Stimulated activated CD8-positive, alpha-beta memory T cell treated with anti-CD3 and anti-CD28 coated beads, Interleukin-4, amount 100 ng/mL, for 48 hours (primary cell): ENCODE measurements at places on chromosomes 4 and X.

DNA sequence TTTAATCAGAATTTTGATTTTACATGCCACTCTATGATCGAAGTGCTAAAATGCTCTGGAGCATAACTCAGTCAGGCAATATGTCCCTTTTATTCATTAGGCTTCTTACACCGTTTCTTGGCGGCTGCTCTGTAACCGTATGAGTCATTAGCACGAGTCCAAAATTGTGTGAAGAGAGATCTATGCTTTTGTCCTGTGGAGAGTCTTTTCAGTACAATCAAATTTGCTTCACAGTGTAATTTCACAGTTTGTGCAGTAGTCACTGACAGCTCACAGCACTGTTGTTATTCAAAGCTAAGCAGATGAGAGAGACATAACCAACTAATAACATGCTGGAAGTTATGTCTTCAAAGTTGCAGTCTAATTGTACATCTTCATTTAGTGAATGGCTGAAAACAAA is 167.8 kb downstream of the PCDH10 start:
- no peak for DNase-seq

GRCh38 chr4:43837171-43837570 is 611.4 kb downstream of the KCTD8 start:
- no peak for DNase-seq

DNA sequence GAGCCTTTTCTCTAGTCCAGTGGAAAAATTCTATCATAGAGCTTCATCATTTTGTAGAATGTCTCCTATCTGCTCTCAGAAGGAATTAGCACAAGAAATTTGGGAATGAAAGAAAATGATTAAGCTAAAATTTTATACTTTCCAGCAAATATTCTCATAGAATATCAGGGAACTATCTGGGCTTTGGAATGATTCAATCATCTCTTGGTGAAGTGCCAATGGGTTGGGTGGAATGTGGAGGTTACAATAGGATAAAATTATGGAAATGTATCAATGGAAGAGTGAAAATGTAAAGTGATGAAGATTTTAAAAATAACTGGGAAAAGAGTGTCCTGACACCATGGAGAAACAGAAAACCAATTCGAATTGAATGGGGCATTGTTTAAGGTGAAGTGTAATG is 119.0 kb upstream of the MID1 start:
- no peak for DNase-seq

DNA sequence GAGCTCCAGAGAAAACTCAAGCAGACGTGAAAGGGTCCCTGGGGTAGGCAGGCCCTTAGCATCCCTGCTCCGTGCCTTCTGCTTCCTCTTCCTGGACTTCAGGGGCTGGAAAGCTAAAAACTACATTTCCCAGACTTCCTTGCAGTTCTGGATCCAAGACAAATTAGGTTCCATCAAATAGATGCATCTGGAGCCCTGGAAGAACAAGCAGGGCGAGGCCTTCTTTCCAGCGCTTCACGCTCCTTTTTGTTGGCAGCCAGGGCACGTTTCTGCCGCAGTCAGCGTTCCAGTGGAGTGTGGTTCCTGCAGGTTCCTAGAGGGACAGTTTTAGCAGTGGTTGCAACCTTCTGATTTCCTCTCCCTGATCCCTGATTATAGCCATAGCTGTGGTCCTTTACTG is 53.6 kb upstream of the MSX1 start:
- DNase-seq: no peak

DNA sequence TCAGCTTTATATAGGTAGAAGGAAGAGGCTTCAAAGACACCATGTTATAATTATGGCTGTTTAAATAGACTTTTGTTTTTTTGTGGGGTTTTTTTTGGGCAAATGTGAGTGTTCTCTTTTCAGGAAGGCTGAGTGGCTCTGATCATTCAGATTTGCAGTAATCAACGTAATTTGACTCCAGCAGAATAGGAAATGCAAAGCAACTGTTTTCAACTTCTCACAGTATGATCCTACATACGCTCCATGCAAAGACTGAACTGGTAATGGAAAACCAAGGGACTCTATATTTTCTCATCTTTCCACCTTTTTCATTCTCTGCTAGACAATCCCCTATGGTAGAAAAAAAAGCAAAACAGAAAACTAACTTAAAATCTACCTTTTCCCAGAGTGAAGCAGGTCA is 10.8 kb downstream of the ADH1B start:
- DNase-seq: no peak

DNA sequence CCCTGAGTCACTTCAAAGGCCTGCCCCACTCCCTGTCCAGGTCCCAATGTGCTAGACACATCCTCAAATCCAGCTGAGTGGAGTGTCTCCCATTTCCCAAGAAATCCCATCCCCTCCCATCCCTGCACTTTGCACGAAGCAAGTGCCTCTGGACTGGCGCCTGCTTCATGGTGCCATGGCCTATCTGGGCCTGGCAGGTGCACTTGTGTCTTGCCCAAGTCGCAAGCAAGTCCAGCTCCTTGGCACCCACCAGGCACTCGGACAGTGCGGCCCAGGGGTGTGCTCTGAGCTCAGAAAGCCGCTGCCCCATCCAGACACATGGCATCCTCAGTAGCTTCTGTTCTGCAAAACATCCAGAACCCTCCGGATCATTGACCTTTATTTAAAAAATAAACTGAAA is 97.4 kb downstream of the DCTD start:
- no peak for DNase-seq

- no peak for DNase-seq
Observed at GRCh38 chrX:131609480-131609879, 65.6 kb downstream of the OR13H1 start.
